ENCODE measurements at places on chromosomes 16 and 17.

- no peak for DNase-seq
These were observed 6.1 kb upstream of the GAA start for GRCh38 chr17:80095038-80095843.

DNA sequence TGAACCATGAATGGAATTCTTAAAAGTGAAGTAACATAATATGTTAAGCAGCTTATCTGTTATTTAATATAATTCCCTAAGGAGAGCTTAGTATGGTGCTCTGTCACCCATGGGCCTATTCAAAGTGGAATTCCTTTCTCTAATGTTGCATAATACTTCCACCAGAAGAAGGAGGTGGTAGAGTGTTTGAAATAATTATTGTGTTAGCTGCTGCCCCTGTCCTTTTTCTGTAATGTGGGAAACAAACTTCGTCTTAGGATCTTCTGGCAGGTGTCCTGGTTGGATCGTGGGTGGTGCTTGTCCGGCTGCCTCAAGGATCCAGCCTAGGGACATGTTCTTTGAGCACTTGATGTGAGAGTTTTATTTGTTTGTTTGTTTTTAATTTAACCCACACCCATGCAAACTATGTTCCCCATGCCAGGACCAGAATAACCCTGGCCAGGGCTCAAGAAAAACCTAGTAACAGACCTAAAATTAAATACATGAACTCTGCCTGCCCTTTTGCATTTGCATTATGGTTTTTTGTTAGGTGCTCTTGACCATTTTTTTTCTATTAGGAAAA lies 46.1 kb downstream of the ZNRF1 start:
- no peak for DNase-seq

- no peak for DNase-seq
These were observed 100.3 kb downstream of the IRX5 start for GRCh38 chr16:55030944-55031343.

GRCh38 chr17:33469421-33469820 lies 176.3 kb upstream of the ASIC2 start:
- DNase-seq = no peak

GRCh38 chr17:40191237-40192208 lies 14.3 kb downstream of the RAPGEFL1 start:
- peak; percentile 79 for DNase-seq

GRCh38 chr17:49545806-49546545 lies 29.7 kb upstream of the NXPH3 start:
- DNase-seq = no peak
